ENCODE measurements at places on chromosomes 5 and 9.

- no peak for DNase-seq
These were observed 100.1 kb downstream of the SUSD1 start for GRCh38 chr9:112075009-112075378.

DNA sequence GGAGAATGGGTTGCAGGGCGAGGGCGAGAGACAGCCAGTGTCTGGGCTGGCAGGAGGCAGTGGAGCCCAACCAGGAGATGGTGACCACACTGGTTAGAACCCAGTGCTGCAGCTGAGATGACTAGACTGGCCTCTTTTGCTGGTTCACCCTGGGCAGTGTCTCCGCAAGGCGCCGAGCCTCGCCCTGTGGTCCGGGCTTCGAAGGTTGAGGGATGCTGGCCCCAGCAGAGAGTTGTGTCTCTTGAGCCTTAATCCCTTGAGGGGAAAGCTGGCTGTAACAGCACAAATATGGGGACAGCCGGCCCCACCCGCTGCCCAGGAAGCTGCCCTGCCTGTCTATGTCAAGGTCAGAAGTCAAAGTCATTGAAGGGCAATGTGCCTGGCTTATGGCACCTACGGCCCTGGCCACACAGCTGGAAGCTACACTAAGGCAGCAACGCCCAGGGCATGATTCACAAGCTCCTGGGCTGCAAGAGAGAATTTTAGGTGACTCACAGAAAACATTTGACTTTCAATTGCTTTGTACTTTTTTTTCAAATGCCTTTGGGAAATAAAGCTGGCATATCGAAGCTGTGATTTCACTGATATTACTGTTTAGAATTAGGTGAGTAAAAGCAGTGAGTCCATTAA lies 33.3 kb downstream of the NKX2-5 start:
- no peak for DNase-seq

DNA sequence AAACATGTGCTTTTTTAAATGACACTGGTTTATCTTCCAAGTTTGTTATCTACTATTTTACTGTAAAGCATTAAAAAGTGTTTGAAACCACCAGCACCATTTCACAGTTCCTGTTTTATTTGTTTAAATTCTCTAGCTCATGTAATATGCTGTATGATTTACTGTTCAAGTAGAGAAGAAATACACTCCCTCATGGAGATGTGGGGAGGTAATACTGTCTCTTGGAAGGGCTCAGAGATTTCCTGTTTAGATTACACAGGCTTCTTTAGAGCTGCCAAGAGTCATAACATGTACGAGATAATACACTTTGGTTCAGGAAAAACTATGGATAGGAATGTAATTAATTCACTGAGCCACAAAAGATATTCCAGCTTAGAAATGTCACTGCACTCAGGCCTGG lies 135.0 kb upstream of the CCDC152 start:
- no peak for DNase-seq

DNA sequence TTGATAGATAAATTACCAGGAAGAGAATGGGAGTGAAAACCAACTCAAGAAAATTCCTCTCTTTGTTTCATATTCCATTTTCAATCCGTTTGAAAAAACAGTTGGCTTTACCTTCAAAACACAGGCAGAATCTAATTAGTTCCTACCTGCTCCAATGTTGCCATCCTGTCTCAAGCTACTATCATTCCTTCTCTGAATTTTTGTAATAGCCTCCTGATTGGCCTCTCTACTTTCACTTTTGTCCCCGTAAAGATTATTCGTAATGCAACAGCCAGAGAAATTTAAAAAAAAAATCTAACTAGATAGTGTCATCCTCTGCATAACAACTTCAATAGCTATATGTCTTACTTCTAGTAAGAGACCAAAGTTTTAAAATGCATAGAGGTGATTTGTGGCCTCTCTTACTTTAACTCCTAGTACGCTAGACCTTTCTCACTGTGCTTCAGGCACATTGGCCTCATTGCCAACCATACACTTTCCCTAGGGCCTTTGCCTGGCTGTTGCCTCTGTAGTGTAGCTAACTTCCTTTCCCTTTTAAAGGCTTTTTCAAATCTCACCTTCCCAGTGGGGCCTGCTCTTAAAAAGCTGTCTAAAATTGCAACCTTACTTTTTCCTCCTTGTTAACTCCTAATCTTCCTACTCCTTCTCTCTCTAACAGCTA lies 311.3 kb upstream of the GRIN3A start:
- DNase-seq = no peak

- DNase-seq = no peak
These were observed 12.6 kb upstream of the GNAQ start for GRCh38 chr9:78044189-78044588.

DNA sequence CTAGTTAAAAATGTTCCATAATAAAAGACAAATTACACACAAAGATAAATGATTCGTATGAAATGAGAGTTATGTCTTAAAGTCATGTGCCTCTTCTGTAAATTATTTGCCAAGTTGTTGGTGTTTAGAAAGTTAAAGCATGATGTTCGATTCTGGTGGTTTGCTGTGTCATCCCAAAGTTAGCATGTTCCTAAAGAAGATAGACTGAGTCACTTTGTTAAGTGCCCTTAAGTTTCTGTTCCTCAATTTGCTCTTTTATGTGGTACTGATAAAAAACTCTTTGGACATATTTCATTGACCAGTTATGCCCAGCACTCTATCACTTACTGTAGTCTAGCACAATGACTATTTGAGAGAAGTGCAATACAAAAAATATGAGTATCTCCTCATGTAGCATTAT lies 366.9 kb upstream of the ZNF608 start:
- no peak for DNase-seq

Measured in stimulated activated CD4-positive, alpha-beta T cell treated with anti-CD3 and anti-CD28 coated beads, TNF-alpha, amount 100 ng/mL, for 24 hours (primary cell).